ENCODE measurements at places on chromosomes 11 and 22.

DNA sequence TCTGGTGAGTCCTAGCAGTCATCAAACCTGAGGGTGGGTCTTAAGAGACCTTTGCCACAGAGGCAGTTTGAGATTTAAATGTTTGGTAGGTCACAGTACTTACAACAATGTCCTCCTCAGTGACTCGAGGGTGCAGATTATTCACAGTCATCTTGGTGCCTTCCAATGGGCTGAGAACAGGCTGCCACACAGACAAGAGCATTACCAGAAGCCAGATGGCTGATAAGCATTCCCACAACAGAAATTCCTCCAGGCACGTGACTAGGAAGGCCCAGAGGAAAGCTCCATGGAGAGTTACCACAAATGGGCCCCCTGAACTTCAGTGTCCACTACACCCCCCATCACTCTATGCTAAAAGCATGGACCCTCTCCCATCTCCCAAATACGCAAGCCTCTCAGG is 19.2 kb downstream of the POLDIP3 start:
- H3K27me3 ChIP-seq: no peaks in the 10 kb centered on the region
- no peaks in the 10 kb centered on the region for H3K4me1 ChIP-seq
- H3K4me3 ChIP-seq: no peak overlapping the region
- no peak for DNase-seq
- peaks cover 80% of the 10 kb centered on the region for H3K36me3 ChIP-seq

- H3K4me1 ChIP-seq: peaks cover 7% of the 10 kb centered on the region
- H3K27ac ChIP-seq: no peak overlapping the region
- peaks cover under 1% of the 10 kb centered on the region for H3K27me3 ChIP-seq
- no peak for DNase-seq
- H3K4me3 ChIP-seq: no peak overlapping the region
Measured at GRCh38 chr11:67002297-67002913, 20.5 kb upstream of the SYT12 start.

- no peak overlapping the region for H3K4me3 ChIP-seq
- no peak overlapping the region for H3K27ac ChIP-seq
- peaks cover 2% of the 10 kb centered on the region for H3K36me3 ChIP-seq
- H3K4me1 ChIP-seq: no peaks in the 10 kb centered on the region
- DNase-seq: no peak
Measured at GRCh38 chr22:29128891-29129807, 56.3 kb downstream of the KREMEN1 start.

- DNase-seq: no peak
- H3K27ac ChIP-seq: no peak overlapping the region
- H3K36me3 ChIP-seq: peaks cover 20% of the 10 kb centered on the region
- peak overlapping the region; percentile 41 for H3K4me3 ChIP-seq
- H3K4me1 ChIP-seq: peaks cover 20% of the 10 kb centered on the region
Measured at GRCh38 chr11:46382646-46383403, 1.4 kb downstream of the MDK start.

GRCh38 chr22:49588739-49589138 is 238.9 kb downstream of the BRD1 start:
- no peak overlapping the region for H3K27ac ChIP-seq
- no peak for DNase-seq
- H3K4me1 ChIP-seq: peaks cover 6% of the 10 kb centered on the region
- peaks cover 3% of the 10 kb centered on the region for H3K36me3 ChIP-seq
- no peak overlapping the region for H3K4me3 ChIP-seq

- H3K4me3 ChIP-seq: no peak overlapping the region
- no peaks in the 10 kb centered on the region for H3K27me3 ChIP-seq
- peaks cover 14% of the 10 kb centered on the region for H3K36me3 ChIP-seq
- no peak overlapping the region for H3K27ac ChIP-seq
Measured at GRCh38 chr11:88266919-88267318, 70.6 kb downstream of the CTSC start.

GRCh38 chr11:94734563-94735275 is 33.4 kb upstream of the AMOTL1 start:
- no peaks in the 10 kb centered on the region for H3K4me1 ChIP-seq
- no peak for DNase-seq
- peaks cover 2% of the 10 kb centered on the region for H3K36me3 ChIP-seq

Measured in central memory CD8-positive, alpha-beta T cell (primary cell).